CD8-positive, alpha-beta memory T cell (primary cell): ENCODE measurements at places on chromosomes 13 and 19.

DNA sequence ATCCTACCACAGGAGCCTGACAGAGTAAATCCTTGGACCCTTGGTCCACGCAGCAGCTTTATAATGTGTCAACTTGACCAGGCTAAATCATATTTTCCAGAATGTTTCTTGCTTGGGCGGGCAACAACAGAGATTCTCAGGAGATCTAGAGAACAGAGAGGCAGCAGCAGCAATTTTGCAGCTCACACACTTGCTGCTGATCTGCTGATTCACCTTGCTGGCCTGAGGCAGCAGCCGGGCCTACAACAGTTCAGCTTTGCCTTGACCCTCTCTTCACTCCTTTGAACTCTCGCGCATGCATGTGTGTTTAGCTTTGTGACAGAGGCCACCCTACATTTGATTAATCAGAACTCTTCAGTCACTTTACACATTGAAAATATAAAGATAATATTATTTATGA lies 159.3 kb downstream of the UGGT2 start:
- no peaks in the 10 kb centered on the region for H3K27me3 ChIP-seq
- no peaks in the 10 kb centered on the region for H3K4me1 ChIP-seq
- DNase-seq: no peak
- H3K4me3 ChIP-seq: no peak overlapping the region
- no peak overlapping the region for H3K27ac ChIP-seq

- no peaks in the 10 kb centered on the region for H3K27me3 ChIP-seq
- no peak for DNase-seq
- H3K4me3 ChIP-seq: peak overlapping the region; percentile 75
- H3K4me1 ChIP-seq: peaks cover 27% of the 10 kb centered on the region
- no peaks in the 10 kb centered on the region for H3K36me3 ChIP-seq
These were observed 1.1 kb downstream of the GYS1 start for GRCh38 chr19:48991873-48992580.

GRCh38 chr19:5825178-5825577 lies 14.3 kb downstream of the FUT6 start:
- H3K4me1 ChIP-seq: peaks cover 19% of the 10 kb centered on the region
- no peak overlapping the region for H3K27ac ChIP-seq
- H3K27me3 ChIP-seq: no peaks in the 10 kb centered on the region
- no peak for DNase-seq
- H3K36me3 ChIP-seq: no peaks in the 10 kb centered on the region
- H3K4me3 ChIP-seq: no peak overlapping the region

DNA sequence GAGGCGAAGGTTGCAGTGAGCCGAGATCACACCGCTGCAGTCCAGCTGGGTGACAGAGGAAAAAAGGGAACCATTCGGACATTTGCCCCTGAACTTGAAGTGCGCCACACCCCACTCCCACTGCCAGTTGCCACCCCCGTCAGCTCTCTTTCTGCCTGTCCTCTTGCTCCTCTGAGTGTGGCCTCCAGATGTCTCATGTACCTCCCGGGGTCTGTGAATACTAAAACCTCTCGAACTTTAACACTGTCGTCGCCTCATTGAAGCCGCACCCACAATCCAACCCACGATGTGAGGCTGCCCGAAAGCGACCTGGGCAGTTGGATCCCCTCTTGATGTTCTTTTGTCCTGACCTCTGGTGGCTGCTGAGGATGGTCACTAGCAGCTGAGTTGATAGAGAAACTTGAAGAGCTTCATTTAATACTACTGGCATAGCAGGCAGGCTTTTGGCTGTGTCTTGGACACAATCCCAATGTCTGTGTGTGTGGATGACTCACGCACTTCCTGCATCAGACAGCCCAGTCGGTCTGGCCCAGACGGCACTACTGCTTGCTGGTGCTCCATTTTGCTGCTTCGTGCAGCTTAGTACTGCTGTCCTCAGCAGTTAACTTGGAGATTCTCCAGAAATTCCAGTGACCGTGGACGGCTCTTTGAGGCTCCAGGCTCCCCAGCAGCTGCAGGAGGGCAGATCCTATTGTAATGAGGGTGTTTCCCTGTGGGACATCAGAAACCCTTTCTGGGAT lies 4.2 kb downstream of the FPR3 start:
- no peaks in the 10 kb centered on the region for H3K4me1 ChIP-seq
- DNase-seq: no peak
- no peak overlapping the region for H3K4me3 ChIP-seq
- no peaks in the 10 kb centered on the region for H3K36me3 ChIP-seq
- H3K27me3 ChIP-seq: no peaks in the 10 kb centered on the region

GRCh38 chr19:41553804-41554203 lies 22.2 kb upstream of the CEACAM21 start:
- DNase-seq: no peak
- H3K4me1 ChIP-seq: peaks cover 56% of the 10 kb centered on the region
- H3K27ac ChIP-seq: no peak overlapping the region
- H3K36me3 ChIP-seq: peaks cover 6% of the 10 kb centered on the region
- H3K27me3 ChIP-seq: no peaks in the 10 kb centered on the region
- peak overlapping the region; percentile 88 for H3K4me3 ChIP-seq

DNA sequence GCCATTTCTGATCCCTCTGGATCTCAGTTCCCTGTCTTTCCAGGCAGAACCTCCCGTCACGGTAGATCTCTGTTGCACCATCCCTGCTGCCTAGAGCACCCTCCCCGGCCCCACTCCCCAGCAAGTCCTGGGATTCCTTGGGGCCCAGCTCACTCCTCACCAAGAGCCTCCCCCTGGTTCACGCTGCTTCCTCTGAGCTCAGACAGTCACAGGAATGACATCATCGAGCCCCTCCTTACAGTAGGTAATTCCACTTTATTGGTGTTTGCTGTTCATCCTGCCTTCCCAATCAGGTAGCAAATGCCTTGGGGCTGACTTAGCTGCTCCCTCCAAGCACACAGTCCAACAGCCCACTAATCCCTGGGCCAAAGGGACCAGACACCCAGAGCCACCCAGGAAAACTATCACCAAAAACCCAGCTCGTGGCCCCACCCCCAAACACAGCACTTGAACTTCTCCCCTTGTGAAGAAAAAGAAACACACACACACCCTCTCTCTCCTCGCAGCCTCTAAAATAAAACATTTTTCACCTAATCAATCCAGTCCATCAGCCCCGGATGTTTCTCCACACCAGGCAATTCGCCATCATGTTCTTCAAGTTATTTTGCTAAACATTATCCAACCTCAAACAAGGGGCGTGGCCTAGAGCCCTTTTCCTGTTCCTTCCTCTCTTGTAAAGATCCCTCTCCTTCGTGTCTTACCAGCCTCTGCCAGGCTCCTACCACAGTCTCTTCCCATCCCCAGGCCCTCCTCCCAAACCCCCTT lies 2.5 kb downstream of the NAPA start:
- H3K27ac ChIP-seq: peak overlapping the region; percentile 41
- H3K36me3 ChIP-seq: no peaks in the 10 kb centered on the region
- no peak for DNase-seq
- no peaks in the 10 kb centered on the region for H3K27me3 ChIP-seq
- H3K4me3 ChIP-seq: peak overlapping the region; percentile 16
- H3K4me1 ChIP-seq: peaks cover 52% of the 10 kb centered on the region

- H3K27ac ChIP-seq: no peak overlapping the region
- H3K27me3 ChIP-seq: no peaks in the 10 kb centered on the region
- H3K4me3 ChIP-seq: no peak overlapping the region
- no peaks in the 10 kb centered on the region for H3K36me3 ChIP-seq
- DNase-seq: no peak
These were observed 142.3 kb downstream of the RNF17 start for GRCh38 chr13:24906268-24906667.

DNA sequence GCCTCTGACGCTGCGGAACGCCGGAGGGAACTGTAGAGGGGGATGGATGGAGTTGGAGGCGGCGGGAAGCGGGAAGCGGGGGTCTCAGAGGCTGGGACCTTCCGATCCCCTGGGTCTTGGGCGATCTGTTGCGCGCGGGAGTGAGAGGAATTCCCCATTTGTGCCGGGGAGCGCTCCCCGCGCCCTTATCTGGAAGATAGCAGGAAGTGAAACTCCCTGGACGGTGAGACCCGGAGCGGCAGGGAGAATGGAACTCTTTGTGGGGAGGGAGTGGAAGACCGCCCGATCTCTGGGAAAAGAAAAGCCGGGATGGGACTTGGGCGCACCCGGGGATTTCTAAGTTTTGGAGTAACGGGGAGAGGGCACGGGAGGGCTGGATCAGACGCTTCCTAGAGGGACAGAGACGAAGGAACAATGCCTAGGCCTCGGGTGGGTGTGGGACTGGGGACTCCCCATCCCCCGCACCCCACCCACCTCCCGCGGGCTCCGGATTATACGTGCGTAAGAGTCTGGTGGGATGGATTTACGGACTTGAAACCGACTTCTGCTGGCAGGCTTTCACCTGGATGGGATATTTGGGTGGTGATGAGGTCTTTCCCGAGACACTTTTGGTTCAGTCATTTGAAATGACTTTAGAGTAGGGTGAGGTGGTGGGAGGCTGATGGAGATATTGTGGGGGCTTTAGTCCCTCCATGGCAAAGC lies 495 bp downstream of the LSR start:
- no peaks in the 10 kb centered on the region for H3K36me3 ChIP-seq
- no peak for DNase-seq
- H3K27me3 ChIP-seq: no peaks in the 10 kb centered on the region
- H3K27ac ChIP-seq: peak overlapping the region; percentile 88

DNA sequence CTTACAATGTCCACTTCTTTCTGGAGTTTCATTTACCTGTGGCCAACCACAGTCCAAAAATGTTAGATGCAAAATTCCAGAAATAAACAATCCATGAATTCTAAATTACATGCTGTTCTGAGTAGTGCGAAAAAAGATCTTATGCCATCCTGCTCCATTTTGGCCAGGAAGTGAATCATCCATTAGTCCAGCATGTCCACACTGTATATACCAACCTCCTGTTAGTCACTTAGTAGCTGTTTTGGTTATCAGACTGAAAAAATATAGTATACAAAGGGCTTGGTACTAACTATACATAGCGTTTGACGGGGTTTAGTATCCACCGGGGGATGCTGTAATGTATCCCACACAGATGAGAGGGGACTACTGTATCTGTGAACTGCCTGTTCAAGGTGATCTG lies 618.0 kb upstream of the ARGLU1 start:
- no peaks in the 10 kb centered on the region for H3K27me3 ChIP-seq
- H3K4me3 ChIP-seq: no peak overlapping the region
- no peak for DNase-seq
- no peaks in the 10 kb centered on the region for H3K36me3 ChIP-seq
- no peaks in the 10 kb centered on the region for H3K4me1 ChIP-seq
- no peak overlapping the region for H3K27ac ChIP-seq

GRCh38 chr19:16001481-16002312 lies 52.9 kb downstream of the OR10H4 start:
- H3K27ac ChIP-seq: no peak overlapping the region
- H3K4me1 ChIP-seq: peaks cover 17% of the 10 kb centered on the region
- H3K27me3 ChIP-seq: no peaks in the 10 kb centered on the region
- H3K4me3 ChIP-seq: peak overlapping the region; percentile 64
- H3K36me3 ChIP-seq: no peaks in the 10 kb centered on the region

DNA sequence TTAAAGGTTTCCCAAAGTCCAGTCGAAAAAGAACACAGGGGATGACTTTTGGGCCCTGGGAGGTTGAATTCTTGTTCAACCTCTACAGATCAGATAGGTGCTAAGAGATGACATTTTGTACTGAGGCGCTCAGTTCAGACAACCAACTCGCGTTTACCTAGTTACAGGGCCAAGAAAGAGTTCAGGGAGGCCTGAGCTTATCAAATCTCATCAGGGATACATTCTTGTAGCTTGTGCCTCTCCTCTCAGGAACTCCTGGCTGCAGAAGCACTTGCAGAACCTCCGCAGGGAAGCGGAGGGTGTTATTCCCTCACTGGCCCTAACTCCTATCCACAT lies 825 bp downstream of the ZNF776 start:
- peaks cover 44% of the 10 kb centered on the region for H3K36me3 ChIP-seq
- H3K27me3 ChIP-seq: no peaks in the 10 kb centered on the region
- H3K4me1 ChIP-seq: peaks cover 19% of the 10 kb centered on the region

GRCh38 chr19:1624458-1624857 lies 19.2 kb upstream of the UQCR11 start:
- DNase-seq: peak; percentile 23
- no peaks in the 10 kb centered on the region for H3K36me3 ChIP-seq
- H3K4me3 ChIP-seq: no peak overlapping the region
- no peaks in the 10 kb centered on the region for H3K4me1 ChIP-seq
- no peaks in the 10 kb centered on the region for H3K27me3 ChIP-seq

DNA sequence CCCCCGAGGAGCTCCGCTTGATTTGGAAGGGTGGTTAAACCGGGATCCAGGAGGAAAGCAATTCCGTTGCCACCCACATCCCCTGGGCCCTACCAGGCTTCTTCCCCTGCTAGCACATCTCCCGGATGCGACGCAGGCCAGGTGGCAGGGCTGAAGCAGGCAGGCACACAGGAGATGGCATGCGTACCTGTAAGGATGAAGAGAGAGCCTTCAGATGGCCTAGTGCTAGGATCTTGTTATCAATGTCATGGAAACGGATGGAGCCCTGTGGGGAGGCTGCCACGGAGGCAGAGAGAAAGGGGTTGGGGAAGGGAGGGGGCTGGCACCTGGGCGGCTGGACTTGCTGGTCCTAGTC lies 8.5 kb upstream of the SOX1 start:
- peaks cover 39% of the 10 kb centered on the region for H3K27me3 ChIP-seq
- H3K27ac ChIP-seq: no peak overlapping the region
- H3K4me3 ChIP-seq: no peak overlapping the region
- H3K4me1 ChIP-seq: no peaks in the 10 kb centered on the region
- no peaks in the 10 kb centered on the region for H3K36me3 ChIP-seq

- no peaks in the 10 kb centered on the region for H3K4me1 ChIP-seq
- H3K4me3 ChIP-seq: no peak overlapping the region
- no peak overlapping the region for H3K27ac ChIP-seq
- DNase-seq: no peak
These were observed 40.1 kb downstream of the LTBP4 start for GRCh38 chr19:40641281-40641680.

DNA sequence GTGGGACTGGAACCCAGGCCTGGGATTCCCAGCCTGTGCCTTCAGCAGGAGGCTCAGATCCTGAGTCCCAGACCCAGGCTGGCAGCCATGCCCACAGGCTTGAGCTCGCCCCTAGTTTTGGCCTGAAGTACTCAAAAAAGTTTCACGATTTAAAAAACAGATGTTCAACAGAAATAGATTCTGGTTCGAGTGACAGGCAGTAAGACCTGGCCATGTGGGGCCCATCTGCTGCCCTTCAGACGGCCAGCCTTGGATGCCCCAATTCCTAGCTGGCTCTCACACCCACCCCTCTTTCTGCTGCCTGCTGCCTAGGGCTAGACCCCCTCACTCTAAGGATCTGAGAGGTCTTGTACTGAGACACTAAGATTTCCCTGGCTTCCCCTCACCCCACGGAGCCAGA lies 2.8 kb upstream of the DMPK start:
- no peaks in the 10 kb centered on the region for H3K27me3 ChIP-seq
- DNase-seq: no peak
- peaks cover 7% of the 10 kb centered on the region for H3K36me3 ChIP-seq
- H3K4me3 ChIP-seq: no peak overlapping the region
- no peak overlapping the region for H3K27ac ChIP-seq

GRCh38 chr13:33017323-33017929 lies 1.2 kb downstream of the KL start:
- H3K27ac ChIP-seq: no peak overlapping the region
- H3K4me1 ChIP-seq: no peaks in the 10 kb centered on the region
- no peaks in the 10 kb centered on the region for H3K36me3 ChIP-seq
- no peak overlapping the region for H3K4me3 ChIP-seq

- no peaks in the 10 kb centered on the region for H3K4me1 ChIP-seq
- no peaks in the 10 kb centered on the region for H3K27me3 ChIP-seq
- H3K27ac ChIP-seq: no peak overlapping the region
- no peak overlapping the region for H3K4me3 ChIP-seq
- no peaks in the 10 kb centered on the region for H3K36me3 ChIP-seq
- DNase-seq: no peak
These were observed 59.6 kb downstream of the GPALPP1 start for GRCh38 chr13:45048890-45049407.
